ENCODE measurements at places on chromosomes 6 and 20.

DNA sequence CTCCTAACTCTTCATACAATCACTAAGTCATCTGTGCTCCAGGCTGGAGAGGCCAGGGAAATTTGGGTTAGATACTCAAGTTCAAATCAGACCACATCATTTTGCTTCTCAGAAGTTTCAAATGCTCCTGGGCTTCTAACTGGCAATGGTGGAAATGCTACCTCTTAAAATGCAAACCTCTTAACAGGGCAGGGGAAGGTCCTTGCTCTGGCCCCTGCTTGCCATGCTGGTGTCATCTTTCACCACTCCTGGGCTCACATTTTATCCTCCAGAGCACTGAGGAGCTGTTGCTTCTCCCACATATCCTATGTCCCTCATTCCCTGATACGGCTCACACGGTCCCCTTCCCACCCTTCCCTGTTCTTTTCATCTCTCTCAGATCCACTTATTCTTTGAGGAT, 41.8 kb upstream of the NT5E start:
- DNase-seq = no peak

GRCh38 chr6:6781172-6781872, 192.8 kb downstream of the LY86 start:
- no peak for DNase-seq

- DNase-seq = no peak
Measured at GRCh38 chr6:14888575-14889000, 357.3 kb upstream of the JARID2 start.

- no peak for DNase-seq
Measured at GRCh38 chr20:59577809-59578435, 26.4 kb upstream of the PHACTR3 start.

DNA sequence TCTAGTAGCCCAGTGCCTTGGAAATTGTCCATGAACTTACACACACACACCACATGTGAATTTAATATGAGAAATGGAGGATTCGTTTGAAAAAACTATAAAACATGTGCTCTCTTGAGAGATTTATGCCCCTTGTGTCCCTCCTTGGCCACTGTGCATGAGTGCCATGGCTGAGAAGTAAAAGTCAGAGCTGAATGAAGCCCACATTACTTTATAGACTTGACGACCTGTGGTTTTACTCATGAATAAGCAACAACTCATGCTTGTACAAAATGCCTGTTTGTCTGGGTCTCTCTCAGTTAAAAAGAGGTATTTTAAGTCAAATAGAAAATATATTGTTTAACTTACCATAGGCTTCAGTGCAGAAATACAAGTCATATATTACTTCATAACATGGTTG, 102.7 kb downstream of the KCNQ5 start:
- no peak for DNase-seq

DNA sequence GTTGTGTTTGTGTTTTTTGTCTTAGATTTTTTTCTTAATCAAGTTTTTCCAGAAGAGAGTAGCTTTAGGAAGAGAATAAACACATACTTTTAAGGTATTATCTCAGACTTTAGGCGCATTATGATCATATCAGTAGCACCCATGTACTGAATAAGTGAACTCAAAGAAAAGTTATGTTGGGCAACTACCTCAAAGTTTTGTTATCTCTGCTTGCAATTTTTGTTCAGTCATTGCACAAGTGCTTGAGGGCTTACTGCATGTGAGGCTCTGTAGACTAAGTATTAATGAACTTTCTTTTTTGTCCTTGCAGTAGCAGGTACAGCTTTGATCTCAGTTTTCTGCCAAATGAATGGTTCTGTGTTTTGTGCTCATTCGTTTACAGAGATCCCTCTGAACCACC, 189.0 kb downstream of the SLC16A10 start:
- no peak for DNase-seq

DNA sequence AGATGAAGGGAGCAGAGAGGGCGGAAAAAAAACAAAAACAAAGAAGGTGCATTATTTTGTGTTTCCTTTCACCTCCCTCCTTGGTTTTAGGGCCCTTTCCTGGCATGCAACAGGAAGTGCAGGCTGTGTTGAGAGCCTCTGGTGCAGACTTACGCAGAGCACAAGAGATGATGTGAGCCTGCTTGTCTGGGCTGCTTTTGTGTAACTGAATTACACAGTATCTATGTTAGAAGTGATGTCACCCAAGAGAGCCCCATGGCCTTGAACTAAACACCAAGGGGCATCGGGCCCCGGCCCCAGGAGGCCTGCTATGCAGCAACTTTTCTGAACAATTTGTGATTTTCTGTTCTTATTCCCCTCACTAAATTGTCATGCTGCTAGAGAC, 25.5 kb downstream of the GNAS start:
- DNase-seq = no peak
